Stimulated activated CD8-positive, alpha-beta memory T cell treated with anti-CD3 and anti-CD28 coated beads, Interleukin-15, amount 100 ng/mL, for 1 hour (primary cell): ENCODE measurements at places on chromosomes 16 and 17.

DNA sequence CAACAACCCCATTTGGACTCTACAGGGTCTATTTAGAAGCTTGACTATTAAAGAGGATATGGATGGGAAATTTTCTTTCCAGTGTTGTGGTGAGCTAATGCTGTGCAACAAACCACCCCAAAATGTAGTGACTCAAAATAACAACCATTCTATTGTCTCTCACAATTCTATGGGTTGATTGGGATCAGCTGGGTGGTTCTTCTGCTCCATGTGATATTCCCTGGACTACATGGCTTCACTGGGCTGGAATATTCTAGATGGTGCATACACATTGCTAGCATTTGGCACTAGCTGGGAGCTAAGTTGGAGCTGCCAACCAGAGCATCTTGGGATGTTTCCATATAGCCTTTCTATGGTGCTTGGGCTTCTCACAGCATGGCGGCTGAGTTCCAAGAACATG is 30.2 kb downstream of the SLC6A2 start:
- DNase-seq, result no peak

- DNase-seq, result no peak
Observed at GRCh38 chr16:8899709-8900317, 17.7 kb downstream of the LITAFD start.

- DNase-seq, result no peak
Observed at GRCh38 chr17:78644224-78644623, 67.0 kb upstream of the DNAH17 start.

DNA sequence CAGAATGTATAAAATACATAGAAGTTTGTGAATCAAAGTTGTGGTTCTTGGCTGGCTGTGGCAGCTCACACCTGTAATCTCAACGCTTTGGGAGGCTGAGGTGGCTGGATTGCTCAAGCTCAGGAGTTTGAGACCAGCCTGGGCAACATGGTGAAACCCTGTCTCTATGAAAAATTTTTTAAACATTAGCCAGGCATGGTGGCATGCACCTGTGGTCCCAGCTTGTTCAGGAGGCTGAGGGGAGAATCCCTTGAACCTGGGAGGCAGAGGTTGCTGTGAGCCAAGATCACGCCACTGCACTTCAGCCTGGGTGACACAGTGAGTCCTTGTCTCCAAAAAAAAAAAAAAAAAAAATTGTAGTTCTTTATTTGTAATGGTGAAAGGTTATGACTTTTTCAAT is 13.8 kb upstream of the APPBP2 start:
- DNase-seq, result no peak

GRCh38 chr16:66481943-66482390 is 54.9 kb downstream of the BEAN1 start:
- DNase-seq, result no peak

DNA sequence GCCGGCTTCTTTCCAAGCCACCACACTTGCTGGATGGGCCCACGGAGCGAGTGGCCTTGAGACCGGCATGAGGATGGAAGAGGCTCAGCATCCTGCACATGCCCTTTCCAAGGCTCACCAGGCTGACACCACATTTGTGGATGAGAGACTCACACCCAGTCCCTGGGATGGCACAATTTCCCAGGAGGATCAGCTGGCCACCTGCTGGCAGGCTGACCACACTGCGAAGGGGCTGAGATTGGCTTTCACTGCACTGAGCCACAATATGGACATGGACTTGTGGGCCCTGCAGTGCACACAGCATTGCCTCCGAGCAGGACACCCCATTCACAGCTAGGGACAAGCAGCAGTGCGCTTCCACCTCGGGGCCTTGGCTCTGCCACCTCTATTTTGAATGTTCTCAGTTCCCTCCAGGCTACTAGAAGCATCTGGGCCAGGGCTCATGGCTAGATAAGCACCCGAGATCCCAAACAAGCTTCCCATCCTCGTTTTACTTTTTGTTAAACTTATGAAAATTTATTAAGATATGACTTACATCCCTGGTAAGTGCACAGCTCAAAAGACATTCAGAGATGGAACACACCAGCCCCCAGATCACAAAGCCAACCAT is 25.3 kb upstream of the KSR1 start:
- DNase-seq, result no peak

DNA sequence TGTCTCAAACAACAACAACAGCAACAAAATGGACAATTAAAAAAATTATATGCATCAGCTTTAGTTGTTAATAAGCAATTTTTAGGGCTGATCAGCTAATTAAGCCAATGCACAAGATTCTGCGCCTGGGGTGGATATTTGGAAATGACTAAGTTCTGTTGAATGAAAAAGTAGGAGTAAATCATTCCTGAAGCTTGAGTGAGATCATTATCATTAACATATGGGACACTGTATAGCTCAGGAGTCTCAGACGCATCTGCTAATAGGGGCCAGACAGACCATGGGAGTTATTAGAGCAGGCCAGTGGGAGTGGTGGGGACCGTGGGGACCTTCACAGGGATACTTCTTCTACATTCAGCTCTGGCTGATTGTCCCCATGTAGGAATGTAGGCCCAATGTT is 22.8 kb downstream of the IRX5 start:
- DNase-seq, result no peak

DNA sequence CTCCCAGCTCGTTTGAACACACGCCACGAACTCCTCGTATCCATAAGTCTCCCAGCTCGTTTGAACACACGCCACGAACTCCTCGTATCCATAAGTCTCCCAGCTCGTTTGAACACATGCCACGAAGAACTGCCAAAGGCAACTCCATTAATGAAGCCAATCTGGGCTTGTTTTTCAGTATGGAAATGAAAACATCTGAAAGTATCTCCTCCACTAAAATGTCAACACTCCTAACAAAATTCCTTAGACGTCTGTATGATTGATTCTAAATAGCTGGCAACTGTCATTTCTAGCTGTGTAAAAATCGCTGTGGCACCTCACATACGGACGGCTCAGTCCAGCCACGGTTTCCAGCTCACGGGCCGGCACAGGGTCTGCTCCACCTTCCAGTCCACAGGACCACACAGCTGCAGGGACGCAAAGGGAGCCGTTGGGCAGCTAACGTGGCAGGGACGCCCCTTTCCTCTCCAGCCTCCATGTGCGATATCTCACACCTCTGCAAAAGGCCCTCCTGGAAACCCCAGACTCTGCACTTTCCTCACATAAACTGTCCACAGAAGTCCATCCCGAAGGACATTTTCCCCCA is 67.1 kb upstream of the METRNL start:
- DNase-seq, result no peak

DNA sequence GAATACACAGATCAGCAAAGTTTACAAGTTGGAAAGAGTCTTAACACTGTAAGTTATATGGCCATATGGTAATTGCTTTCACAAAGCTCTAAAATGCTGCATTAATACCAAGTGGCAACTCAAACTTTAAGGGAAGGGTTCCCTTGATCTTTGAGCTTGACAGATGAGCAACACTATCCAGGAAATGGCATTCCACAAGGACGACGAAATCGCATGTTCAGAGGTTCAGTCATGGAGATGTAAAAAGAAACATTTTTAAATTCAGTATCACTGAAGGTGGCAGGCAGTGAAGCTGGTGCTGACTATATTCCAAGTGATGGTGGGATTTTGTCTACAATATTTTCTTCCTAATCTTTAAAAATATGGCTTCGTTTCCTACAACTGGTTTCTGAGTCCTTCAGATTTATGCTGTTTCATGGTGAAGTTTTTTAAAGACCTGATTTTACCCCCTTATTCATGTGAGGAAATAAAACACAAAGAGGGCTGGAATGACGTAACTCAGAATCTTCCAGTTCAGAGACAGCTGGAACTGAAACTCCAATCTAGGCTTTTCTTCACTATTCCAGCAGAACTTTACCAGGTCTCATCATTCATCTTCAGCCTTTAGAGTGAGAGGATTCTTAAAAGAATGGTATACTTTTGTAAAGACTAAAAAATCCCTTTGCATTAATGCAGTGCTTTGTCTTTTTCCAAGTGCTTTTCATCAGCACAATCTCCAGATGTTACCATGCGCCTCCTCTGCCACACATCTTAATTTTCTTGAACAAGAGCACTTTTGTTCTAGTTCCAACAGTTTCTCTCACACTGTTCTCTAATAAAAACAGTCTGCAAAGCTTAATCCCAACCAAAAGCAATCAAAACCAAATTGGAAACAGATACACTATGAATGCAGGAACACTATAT is 20.2 kb downstream of the CHCT1 start:
- no peak for DNase-seq

- no peak for DNase-seq
Observed at GRCh38 chr17:63189082-63189481, 223.0 kb downstream of the TANC2 start.
